ENCODE measurements at places on chromosomes 12 and 14.

DNA sequence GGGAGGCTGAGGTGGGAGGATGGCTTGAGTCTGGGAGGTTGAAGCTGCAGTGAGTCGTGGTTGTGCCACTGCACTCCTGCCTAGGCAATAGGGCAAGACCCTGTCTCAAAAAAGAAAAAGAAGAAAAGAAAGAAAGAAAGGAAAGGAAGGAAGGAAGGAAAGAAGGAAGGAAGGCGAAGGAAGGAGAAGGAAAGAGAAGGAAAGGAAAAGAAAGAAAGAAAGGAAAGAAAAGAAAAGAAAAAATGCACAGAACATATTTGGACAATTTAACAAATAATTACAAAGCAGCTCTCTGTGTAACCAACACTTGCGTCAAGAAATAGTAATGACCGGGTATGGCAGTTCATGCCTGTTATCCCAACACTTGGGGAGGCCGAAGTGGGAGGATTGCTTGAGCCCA, 35.8 kb upstream of the PTGR2 start:
- no peak for ATAC-seq

DNA sequence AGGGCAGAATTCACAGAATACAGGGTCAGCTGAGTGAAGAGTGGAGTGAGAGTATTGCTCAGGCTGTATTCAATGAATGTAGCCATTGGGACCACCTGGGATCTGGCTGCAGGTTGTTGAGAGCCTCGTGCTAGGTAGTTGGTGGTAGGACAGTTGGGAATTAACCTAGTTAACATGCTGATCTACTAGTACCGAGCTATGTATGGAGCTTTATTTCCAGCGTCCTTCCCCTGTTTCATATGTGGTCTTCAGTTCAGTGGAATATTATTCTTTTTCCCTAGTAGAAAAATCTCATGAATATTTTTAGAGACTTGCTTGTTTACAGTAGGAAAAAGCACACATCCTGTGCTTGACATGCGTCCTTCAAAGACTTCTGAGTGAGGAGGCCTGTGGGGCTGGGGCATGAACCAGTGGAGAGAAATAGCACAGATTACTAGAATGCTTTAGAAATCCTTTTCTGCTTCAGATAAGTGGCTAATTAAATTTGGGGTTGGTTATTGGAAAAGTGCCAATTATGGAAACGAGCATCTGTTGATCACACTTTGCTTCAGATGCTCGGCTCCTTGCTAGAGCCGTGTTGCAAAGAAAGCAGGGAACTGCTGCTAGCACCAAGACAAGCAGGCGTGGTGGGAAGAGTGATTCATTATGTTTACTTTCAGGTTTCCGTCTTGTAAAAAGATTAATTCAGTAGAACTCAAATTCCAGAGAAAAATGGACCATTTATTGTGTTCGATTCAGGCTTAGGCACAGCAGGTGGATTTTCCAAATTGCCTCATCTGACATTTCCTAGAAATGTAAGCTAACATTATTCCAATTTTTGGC, 53.6 kb downstream of the ARF6 start:
- ATAC-seq, result no peak

DNA sequence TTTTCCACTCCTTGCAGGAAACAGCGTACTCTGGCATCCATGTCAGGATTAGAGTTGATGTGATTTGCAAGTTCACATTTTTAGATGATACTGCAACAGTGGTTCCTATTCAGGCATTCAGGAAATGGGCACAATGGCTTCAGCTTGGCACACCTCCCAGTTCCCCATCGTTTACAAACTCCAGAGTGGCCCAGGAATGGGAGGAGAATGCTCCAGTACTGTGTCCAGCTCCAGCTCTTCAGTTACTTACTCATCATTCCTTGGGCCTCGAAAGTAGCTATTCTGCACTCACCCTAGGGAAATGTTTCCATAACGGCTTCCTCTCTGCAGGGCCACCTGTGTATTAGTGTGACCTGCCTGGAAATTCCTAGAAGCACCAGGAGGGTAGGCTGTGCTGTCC, 239.7 kb upstream of the RGS6 start:
- no peak for ATAC-seq

DNA sequence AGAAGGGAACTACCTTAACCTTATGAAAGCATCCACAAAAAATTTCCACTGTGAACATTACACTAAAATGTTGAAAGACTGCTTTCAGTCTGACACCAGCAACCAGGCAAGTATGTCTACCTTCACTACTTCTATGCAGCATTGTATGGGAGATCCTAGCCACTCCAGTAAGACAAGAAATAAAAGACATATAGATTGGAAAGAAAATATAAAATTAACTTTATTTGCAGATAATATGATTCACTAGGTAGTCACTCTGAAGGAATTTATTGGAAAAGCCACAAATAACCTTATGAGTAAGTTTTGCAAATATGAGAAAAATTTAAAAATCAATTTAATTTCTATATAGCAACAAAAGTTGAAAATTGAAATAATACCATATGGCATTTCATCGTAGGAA, 172.0 kb downstream of the RERGL start:
- ATAC-seq, result no peak

GRCh38 chr14:54299410-54300363, 97.1 kb upstream of the CDKN3 start:
- ATAC-seq, result no peak

GRCh38 chr12:57893431-57894353, 47.2 kb upstream of the CTDSP2 start:
- peak; percentile 66 for ATAC-seq

GRCh38 chr12:25695574-25695973, 142.5 kb upstream of the LMNTD1 start:
- ATAC-seq, result peak; percentile 37

- no peak for ATAC-seq
Measured at GRCh38 chr12:116674643-116675183, 63.2 kb downstream of the SPRING1 start.

DNA sequence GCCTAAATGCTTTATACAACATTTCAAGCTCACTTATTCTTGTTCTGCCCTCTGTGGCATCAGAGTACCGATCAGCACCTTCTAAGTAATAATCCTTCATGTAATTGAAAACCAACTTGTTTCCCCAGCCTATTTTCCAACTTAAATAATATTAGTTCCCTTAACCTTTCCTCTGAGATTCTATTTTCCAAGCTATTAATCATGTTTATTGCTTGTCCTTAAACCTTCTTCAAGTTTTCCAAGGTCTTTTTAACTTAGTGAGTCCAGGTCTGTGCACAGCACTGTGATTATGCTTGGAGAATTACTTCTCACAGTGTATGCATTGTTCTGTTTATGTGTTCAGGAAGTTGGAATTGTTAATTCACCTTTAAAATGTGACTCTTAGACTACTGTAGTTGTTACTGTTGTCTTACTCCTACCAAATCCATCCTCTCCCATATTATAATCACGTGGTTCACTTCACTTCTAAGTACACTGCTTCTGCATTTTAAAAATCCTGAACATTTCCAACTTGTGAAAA, 1039.3 kb upstream of the FOXG1 start:
- ATAC-seq, result no peak

DNA sequence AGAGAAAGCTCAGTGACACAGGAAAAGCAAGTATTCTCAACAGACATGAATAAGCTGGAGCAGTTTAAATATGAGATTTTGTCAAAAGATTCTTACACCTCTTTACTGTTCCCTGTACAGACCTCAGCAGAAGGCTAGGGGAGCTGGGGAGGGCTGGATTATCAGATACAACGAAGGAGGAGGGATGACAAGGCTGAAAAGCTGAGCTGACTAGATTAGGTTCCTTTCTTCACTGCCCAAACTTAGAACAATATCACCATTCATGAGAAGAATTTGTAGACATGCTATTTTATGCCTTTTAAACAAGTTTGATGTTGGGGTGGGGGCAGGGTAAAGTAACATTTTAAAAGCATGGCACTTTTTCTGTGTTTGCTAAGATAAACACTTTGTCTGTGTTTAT, 611.1 kb downstream of the AACS start:
- ATAC-seq, result no peak

DNA sequence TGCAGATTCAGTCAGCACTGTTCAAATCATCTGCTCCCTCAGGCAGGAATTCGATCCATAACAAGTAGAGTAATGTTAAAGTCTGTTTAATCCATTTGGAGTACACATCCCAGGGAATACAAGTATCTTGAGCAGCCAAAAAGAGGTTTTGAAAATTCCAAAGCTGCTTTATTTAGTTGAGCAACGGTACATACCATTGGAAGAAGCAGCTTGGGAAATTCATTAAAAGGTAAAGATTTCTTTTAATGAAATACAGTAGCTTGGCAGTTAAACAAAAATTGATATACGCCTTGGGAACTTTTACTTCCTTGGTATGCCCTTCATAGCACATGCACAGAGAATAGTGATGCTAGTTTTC, 153.8 kb downstream of the LRIG3 start:
- no peak for ATAC-seq

GRCh38 chr12:3367750-3368444, 123.1 kb upstream of the PRMT8 start:
- ATAC-seq, result no peak

DNA sequence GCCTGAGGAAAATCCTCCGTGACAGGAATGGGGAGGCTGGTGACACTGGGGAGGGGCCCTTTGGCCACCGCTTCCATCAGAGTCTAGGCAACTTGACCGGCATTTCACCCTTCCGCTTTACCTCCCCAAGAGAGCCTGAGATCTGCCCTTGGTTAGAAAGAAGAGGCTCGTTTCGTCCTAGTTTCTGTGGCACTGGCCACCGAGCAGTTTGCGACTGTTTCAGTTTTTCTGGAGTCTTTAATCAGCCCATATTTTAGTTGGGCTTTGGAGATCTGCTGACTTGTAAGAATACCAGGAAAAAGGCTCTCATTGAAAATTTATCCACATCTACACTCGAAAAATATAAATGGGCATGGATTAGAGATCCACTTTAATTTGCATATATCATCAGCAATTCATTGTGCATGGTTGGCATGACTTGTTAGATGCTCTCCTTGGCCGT, 414 bp upstream of the ANKS1B start:
- ATAC-seq, result no peak
